NCI-H2107 (cell line): ENCODE measurements at places on chromosomes 16 and 17.

DNA sequence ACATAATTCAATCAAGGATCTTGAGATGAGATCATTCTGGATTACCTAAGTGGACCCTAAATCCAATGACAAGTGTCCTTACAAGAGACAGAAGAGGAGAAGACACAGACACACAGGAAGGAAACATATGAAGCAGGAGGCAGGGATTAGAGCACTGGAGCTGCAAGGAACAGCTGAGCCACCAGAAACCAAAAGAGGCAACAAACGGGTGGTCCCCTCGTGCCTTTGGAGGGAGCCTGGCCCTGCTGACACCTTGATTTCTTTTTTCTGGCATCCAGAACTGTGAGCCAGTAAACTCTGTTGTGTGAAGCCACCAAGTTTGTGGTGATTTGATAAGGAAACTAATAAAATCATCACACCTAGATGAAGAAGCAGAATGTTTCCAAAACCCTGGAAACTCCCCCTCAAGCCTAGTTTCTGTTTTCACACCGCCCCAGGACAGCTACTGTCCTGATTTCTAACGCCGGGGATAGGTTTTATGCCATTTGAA, 115.2 kb downstream of the PITPNC1 start:
- DNase-seq, result no peak

DNA sequence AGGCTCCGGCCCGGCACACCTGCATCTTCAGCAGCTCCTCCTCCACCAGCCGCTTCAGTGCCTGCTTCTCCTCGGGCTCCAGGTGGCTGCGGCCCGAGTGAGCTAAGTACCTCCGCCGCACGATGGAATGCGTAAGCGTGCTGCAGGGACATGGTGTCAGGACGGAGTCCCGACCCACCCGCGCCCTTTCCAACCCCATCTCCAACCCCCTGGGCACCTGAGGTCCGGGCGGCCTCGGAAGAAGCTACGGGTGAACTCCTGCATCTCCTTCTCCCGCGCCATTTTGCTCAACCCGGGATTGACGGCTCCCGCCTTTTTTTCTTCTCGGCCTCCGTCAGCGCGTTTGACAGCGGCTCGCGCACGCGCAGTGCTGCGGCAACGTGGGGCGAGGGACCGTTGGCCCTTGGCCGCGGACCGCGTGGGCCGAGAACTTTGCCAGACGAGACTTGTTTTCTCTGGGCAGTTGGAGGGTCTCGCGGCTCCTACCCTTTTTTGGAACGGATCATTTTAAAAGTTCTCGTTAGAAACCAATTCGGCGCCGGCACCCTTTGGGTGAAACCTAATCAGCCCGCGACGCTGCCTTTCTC, at the start of gene HIRIP3:
Gene HIRIP3 (minus strand): TSS at position 294 of the 587 bp plus-strand sequence. CDS start 12 bp downstream, at position 282.
- DNase-seq, result peak; percentile 66

DNA sequence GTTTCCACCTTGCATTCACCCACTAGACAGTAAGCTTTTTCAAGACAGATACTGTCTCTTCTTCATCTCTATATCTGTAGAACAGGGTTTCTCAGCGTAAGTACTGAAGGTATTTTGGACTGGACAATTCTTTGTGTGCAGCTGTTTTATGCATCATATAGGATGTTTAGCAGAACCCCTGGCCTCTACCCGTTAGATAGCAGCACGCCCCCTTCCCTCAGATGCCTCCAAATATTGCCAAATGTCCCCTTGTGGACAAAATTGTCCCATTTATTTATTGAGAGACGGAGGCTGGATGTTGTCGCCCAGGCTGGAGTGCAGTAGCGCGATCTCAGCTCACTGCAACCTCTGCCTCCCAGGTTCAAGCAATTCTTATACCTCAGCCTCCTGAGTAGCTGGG, 263.3 kb upstream of the TBX2 start:
- no peak for DNase-seq

GRCh38 chr16:85446951-85447692, 166.0 kb upstream of the GSE1 start:
- no peak for DNase-seq

DNA sequence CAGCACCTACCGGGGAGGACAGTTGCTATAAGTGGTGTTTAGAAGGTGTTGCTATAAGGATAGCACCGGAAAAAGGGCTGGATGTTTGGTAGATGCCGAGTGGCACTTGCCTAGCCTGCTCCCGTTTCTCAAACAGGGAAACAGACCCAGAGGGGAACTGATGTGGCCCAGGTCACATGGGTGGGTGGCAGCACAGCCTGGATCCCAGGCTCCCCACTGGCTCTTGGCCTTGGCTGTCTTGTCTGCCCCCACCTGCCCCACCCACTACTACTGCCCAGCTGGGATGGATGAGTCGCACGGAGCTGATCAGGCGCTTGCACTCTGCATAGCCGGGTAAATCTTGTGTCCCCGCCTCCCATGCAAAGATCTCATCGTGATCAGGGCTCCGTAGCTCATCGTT, 7.2 kb downstream of the SMTNL2 start:
- DNase-seq, result no peak

DNA sequence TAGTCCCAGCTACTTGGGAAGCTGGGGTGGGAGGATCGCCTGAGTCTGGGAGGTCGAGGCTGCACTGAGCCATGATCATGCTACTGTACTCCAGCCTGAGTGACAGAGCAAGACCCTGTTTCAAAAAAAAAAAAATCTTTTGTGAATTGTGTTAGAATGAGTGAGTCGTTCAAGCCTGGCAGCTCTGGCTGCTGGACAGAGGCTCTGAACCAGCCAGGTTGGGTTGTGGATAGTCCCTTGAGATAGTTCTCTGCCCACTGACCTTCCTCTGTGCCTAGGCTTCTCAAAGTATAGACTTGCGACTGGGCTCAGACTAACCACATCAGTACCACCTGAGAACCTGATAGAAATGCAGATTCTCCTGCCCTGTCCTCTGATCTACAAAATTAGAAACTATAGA, 2.2 kb upstream of the KSR1 start:
- DNase-seq, result no peak

- DNase-seq, result no peak
Observed at GRCh38 chr17:55086635-55087058, 118.1 kb downstream of the STXBP4 start.

- no peak for DNase-seq
Observed at GRCh38 chr17:15404106-15405057, 63.0 kb upstream of the TEKT3 start.

- no peak for DNase-seq
Observed at GRCh38 chr17:79473111-79473875, 137.6 kb downstream of the RBFOX3 start.

- DNase-seq, result no peak
Observed at GRCh38 chr17:51402899-51403298, 142.6 kb downstream of the UTP18 start.

GRCh38 chr17:75822119-75822799, 21.9 kb downstream of the UNC13D start:
- DNase-seq, result no peak
